Cerebellum (tissue), 4 donors: ENCODE measurements at places on chromosomes 2 and 18. TPM values are rescaled to one million over a fixed set of nuclear protein-coding genes. Genes with fewer than 3 reads are reported as not detected.

- DNase-seq: peak; percentile 6
These were observed 93.6 kb downstream of the FTCDNL1 start for GRCh38 chr2:199757233-199757870.

DNA sequence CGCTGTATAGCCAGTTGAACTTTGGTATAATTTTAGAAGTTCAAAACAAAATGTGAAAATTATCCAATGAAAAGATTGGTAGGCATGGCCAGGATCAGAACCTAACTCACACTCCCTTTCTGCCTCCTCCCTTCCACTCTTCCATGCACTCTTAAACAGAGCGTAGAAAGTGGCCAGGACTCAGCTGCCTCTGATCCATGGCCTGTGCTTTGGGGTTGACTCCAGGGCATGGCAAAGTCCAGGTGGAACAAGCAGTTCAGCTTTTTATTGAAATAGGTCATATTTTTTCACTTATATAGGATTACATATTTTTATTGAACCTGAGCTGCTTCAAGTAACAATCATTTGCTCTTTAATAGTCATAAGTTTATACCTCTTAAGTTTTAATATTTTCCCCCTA, 26.2 kb downstream of the INPP1 start:
- DNase-seq: no peak

Gene TMEM185B
- 16.6 TPM for total RNA-seq

- DNase-seq: no peak
These were observed 31.6 kb downstream of the INPP5D start for GRCh38 chr2:233091595-233092375.

DNA sequence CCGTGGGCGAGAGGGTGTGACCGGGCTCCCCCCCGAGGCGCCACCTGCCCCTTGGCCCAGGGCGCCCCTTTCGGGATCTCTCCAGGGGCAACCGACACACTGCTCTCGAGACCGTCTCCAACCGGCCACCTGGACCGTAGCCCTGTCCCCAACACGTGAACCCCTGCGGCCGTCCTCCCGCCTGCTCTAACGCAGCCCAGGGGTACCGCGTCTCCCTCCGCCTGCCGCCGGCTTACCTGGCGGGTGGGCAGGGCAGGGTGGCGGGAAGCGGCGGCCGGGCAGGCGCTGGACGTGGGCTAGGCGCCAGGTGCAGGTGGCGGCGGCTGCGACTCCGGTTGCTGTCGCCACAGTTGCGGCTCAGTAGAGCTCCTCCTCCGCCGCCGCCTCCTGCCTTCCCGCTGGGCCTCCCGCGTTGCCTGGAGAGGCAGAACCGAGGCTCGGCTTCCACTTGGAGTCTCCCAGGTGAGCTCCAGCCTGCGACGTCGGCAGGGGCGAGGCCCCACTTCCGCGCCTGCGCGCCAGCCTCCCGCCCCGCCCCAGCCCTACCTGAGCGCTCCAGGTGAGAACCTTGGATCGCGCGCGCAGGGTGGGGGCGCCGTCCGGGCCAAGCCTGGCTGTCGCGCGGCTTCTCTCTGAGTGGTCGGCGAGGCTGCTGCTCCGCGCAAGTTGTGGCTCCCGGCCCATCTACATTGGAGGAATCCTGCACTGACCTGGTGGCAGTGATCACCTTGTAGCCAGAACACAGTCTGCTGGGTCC, at the start of gene GALNT3:
TSS of gene GALNT3 (minus strand) at position 469 of the 757 bp plus-strand sequence. CDS start 23,547 bp downstream, outside the sequence.
- peak; percentile 8 for DNase-seq

DNA sequence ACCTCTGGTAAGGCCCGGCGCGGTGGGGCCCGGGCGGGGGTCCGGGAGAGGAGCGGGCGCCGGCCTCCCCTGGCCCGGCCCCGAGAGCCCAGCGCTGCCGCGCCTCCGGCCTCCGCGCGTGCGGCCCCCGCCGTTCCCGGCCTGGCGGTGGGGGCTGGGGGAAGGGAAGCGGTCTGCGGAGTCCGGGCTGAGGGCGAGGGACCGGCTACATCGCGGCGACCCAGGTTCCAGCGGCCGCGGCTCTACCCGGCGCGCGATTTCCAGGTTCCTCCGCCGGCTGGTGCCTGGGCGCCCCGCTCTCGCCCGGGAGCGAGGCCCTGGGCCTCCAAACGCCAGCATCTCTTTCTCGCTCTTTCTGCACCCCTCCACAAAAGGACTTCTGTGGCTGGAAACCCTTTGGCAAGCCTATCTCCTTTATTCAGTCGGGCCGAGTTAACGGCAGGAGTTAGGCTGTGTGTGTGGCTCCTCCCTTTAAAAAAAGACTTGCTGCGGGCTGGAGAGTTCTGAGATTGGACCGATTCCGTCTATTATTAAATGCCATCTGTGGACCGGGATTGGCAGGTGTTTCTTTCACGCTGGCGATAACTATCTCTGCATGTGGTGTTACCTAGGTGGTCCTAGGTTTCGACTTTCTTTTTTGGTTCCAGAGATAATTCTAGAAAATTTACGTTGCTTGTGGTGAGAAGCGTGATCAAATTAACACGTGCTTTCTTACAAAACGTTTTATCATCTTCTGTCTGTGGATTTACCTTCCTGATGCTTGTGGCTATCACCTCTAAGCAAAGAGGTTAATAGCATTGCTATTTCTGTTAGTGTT, 592 bp downstream of the ME2 start:
- peak; percentile 61 for DNase-seq

Gene DNAJB2
- total RNA-seq: 51.0 TPM
